ENCODE measurements at places on chromosomes 16 and 17. TPM values are rescaled to one million over a fixed set of nuclear protein-coding genes. Genes with fewer than 3 reads are reported as not detected.

KRTAP4-1 gene
- not detected for total RNA-seq

C17orf67 gene
- 11.2 TPM for total RNA-seq

IGSF6 gene
- total RNA-seq, result 3.9 TPM

HS3ST4 gene
- total RNA-seq, result not detected

SLC5A11 gene
- total RNA-seq, result 0.19 TPM

SNX20 gene
- total RNA-seq, result 90.1 TPM

NT5M gene
- total RNA-seq, result 2.7 TPM

KRTAP1-1 gene
- total RNA-seq, result not detected

CIITA gene
- total RNA-seq, result 1.5 TPM

ARL5C gene
- total RNA-seq, result not detected

UTS2R gene
- not detected for total RNA-seq

LDHD gene
- total RNA-seq, result 0.17 TPM

ERN2 gene
- not detected for total RNA-seq

SMG6 gene
- 51.1 TPM for total RNA-seq

MYH13 gene
- not detected for total RNA-seq

TBC1D3H gene
- not detected for total RNA-seq

OR4D1 gene
- total RNA-seq, result 2.0 TPM

KRT222 gene
- total RNA-seq, result not detected

IL34 gene
- total RNA-seq, result not detected

CCL2 gene
- total RNA-seq, result 16.7 TPM

MMP25 gene
- total RNA-seq, result 2.9 TPM

UMOD gene
- not detected for total RNA-seq

CTRB2 gene
- not detected for total RNA-seq

ITGB3 gene
- not detected for total RNA-seq

PSMC3IP gene
- 4.5 TPM for total RNA-seq

GRIN2C gene
- total RNA-seq, result not detected

SLC35G3 gene
- not detected for total RNA-seq

NAGS gene
- total RNA-seq, result 2.7 TPM

C1QTNF8 gene
- total RNA-seq, result not detected

ATP2C2 gene
- total RNA-seq, result not detected

NACA2 gene
- not detected for total RNA-seq

MEIOC gene
- not detected for total RNA-seq

CLDN9 gene
- total RNA-seq, result not detected

GJC1 gene
- not detected for total RNA-seq

TBC1D3 gene
- total RNA-seq, result not detected

OXLD1 gene
- total RNA-seq, result 52.5 TPM

RBFOX1 gene
- not detected for total RNA-seq

AURKB gene
- total RNA-seq, result 0.83 TPM

TBC1D28 gene
- not detected for total RNA-seq

Data from CD4-positive, alpha-beta memory T cell (primary cell).